ENCODE measurements at places on chromosomes 4 and X. TPM values are rescaled to one million over a fixed set of nuclear protein-coding genes. Genes with fewer than 3 reads are reported as not detected.

The F11 gene
- 7.1 TPM for polyA plus RNA-seq

The CFP gene
- 0.58 TPM for polyA plus RNA-seq

The SLC34A2 gene
- 39.6 TPM for polyA plus RNA-seq

The ZNF630 gene
- 1.5 TPM for polyA plus RNA-seq

The ZFYVE28 gene
- polyA plus RNA-seq, result 3.1 TPM

The GLA gene
- polyA plus RNA-seq, result 96.5 TPM

The ZIC3 gene
- polyA plus RNA-seq, result not detected

The P2RY4 gene
- polyA plus RNA-seq, result 2.0 TPM

The ODAPH gene
- 3.2 TPM for polyA plus RNA-seq

The ATOH1 gene
- 0.86 TPM for polyA plus RNA-seq

The SPANXC gene
- not detected for polyA plus RNA-seq

The GAGE12H gene
- not detected for polyA plus RNA-seq

The NOX1 gene
- 1.9 TPM for polyA plus RNA-seq

The AR gene
- 1.3 TPM for polyA plus RNA-seq

The DMRTC1 gene
- 0.45 TPM for polyA plus RNA-seq

The DCTD gene
- 94.8 TPM for polyA plus RNA-seq

The MAGEC2 gene
- not detected for polyA plus RNA-seq

The PIN4 gene
- polyA plus RNA-seq, result 41.4 TPM

The ADRA2C gene
- polyA plus RNA-seq, result 11.0 TPM

The F8 gene
- polyA plus RNA-seq, result 1.7 TPM

The HADH gene
- polyA plus RNA-seq, result 61.8 TPM

The NAP1L3 gene
- 32.3 TPM for polyA plus RNA-seq

The MAPK10 gene
- polyA plus RNA-seq, result 9.1 TPM

The NR3C2 gene
- 2.4 TPM for polyA plus RNA-seq

The WAS gene
- 2.4 TPM for polyA plus RNA-seq

The GAGE12J gene
- not detected for polyA plus RNA-seq

Measured in hepatocyte (in vitro differentiated cells).